ENCODE measurements at places on chromosomes 12 and 14. TPM values are rescaled to one million over a fixed set of nuclear protein-coding genes. Genes with fewer than 3 reads are reported as not detected.
A peak's percentile ranks its signal among the peaks of the same experiment; 100 is the strongest.

DNA sequence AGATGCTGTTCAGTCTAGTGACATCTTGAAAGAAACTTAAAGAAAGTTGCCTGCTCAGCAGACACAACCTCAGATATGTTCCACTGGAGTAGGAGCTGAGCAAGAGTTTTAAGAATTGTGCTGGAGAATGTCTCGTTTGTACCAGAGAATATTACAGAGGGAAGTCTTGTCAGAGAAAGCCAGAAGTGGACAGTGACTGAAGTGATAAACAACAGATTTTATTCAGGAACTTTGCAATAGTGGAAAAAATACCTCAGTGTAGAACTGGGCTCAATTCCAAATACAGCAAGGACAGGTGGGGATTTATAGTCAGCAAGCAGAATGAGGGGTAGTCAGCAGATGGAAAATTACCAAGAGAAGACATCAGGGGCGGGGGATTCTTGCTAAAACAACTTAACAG lies 18.6 kb downstream of the ZDHHC17 start:
- H3K4me1 ChIP-seq: peaks cover 2% of the 10 kb centered on the region
- no peak overlapping the region for H3K4me3 ChIP-seq
- H3K27me3 ChIP-seq: no peaks in the 10 kb centered on the region
- H3K27ac ChIP-seq: no peak overlapping the region
- DNase-seq: no peak

DNA sequence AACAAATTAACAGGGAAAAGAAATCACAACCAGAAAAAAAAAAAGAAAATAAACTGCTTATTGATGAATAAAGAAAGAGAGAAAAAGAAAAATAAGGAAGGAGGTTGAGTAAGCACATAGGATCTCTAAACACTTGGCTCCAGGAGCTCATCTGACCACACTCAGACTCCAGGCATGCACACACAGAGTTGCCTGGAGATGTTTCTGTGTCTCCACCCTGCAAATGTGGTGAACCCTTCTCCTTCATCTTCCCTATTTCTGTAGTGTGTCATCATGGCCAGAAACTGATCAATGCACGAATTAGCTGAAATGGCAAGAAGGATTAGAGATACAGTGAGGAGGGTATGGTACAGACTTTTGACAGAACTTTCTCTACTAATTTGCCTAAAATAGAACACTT lies 20.2 kb downstream of the OR4N2 start:
- no peak for DNase-seq
- H3K4me1 ChIP-seq: no peaks in the 10 kb centered on the region
- H3K4me3 ChIP-seq: no peak overlapping the region
- H3K36me3 ChIP-seq: no peaks in the 10 kb centered on the region

- no peak for DNase-seq
- no peak overlapping the region for H3K27ac ChIP-seq
- no peaks in the 10 kb centered on the region for H3K36me3 ChIP-seq
These were observed 166.9 kb upstream of the LRIG3 start for GRCh38 chr12:59087077-59087673.

- no peak overlapping the region for H3K4me3 ChIP-seq
- H3K36me3 ChIP-seq: no peaks in the 10 kb centered on the region
- no peak overlapping the region for H3K27ac ChIP-seq
- no peak for DNase-seq
- peaks cover 4% of the 10 kb centered on the region for H3K27me3 ChIP-seq
- H3K4me1 ChIP-seq: no peaks in the 10 kb centered on the region
These were observed 618.6 kb downstream of the AACS start for GRCh38 chr12:125683748-125684381.

DNA sequence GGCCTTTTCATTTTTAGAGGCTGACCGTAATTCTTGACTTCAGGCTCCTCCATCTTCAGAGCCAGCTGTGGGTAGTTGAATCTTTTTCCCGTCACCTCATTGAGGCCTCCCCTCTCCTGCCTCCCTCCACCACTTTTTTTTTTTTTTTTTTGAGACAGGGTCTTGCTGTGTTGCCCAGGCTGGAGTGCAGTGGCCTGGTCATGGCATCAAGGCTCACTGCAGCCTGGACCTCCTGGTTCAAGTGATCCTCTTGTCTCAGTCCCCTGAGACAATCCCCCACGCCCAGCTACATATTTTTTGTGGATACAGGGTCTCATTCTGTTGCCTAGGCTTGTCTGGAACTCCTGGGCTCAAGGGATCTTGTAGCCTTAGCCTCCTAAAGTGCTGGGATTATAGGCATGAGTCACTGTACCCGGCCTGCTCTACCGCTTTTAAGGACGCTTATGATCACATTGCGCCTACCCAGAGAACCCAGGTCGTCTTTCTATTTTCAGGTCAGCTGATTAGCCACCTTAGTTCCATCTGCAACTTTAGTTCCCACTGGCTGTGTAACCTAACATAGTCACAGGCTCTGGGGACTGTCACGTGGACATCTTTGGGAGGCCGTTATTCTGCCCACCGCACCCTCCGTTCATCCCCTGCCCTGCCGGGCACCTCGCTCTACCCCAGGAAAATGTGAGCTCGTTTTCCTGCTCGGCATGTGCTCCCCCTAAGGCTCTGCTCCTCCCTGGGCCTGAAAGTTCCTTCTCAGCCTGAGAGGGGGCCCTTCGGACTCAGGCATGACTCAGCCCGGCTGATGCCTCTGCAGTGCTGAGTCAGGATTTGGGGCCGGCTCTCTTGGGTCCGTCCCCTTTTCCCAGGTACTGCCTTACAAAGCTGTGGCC lies 13.4 kb downstream of the TNFAIP2 start:
- no peak overlapping the region for H3K4me3 ChIP-seq
- H3K4me1 ChIP-seq: no peaks in the 10 kb centered on the region
- H3K27ac ChIP-seq: no peak overlapping the region
- no peaks in the 10 kb centered on the region for H3K36me3 ChIP-seq
- peaks cover 20% of the 10 kb centered on the region for H3K27me3 ChIP-seq

GRCh38 chr12:55633151-55633550 lies 3.5 kb upstream of the OR10P1 start:
- no peak for DNase-seq
- no peaks in the 10 kb centered on the region for H3K27me3 ChIP-seq
- H3K27ac ChIP-seq: no peak overlapping the region
- no peaks in the 10 kb centered on the region for H3K36me3 ChIP-seq

GRCh38 chr12:24425601-24425970 lies 476.1 kb upstream of the SOX5 start:
- H3K4me3 ChIP-seq: no peak overlapping the region
- no peak for DNase-seq
- no peak overlapping the region for H3K27ac ChIP-seq

GRCh38 chr12:76644950-76645349 lies 85.4 kb upstream of the OSBPL8 start:
- no peaks in the 10 kb centered on the region for H3K36me3 ChIP-seq
- H3K27me3 ChIP-seq: no peaks in the 10 kb centered on the region
- no peak for DNase-seq

DNA sequence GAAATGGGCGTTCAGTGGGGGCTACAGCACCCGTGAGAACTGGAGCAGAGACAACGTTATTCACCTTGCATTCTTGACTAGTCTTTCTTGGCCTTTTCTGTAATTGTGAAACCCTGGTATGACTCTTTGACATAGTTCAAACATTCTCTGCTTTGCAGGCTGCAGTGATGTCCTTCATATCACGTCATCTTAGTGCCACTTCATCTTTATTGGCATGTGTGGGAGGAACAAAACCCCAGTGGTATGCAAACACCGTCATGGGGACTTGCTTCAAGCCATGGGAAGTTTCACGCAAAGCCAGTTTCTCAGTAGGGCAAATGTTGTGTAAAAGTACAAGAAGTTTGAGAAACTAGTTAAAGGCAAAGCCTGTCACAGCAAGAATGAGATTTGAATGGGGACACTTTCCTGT lies 20.2 kb upstream of the DUSP16 start:
- no peaks in the 10 kb centered on the region for H3K4me1 ChIP-seq
- no peak overlapping the region for H3K4me3 ChIP-seq
- DNase-seq: no peak
- no peak overlapping the region for H3K27ac ChIP-seq

- no peak for DNase-seq
- peaks cover 7% of the 10 kb centered on the region for H3K27me3 ChIP-seq
- H3K36me3 ChIP-seq: no peaks in the 10 kb centered on the region
- H3K4me1 ChIP-seq: no peaks in the 10 kb centered on the region
These were observed 56.2 kb downstream of the APOBEC1 start for GRCh38 chr12:7609495-7609894.

DNA sequence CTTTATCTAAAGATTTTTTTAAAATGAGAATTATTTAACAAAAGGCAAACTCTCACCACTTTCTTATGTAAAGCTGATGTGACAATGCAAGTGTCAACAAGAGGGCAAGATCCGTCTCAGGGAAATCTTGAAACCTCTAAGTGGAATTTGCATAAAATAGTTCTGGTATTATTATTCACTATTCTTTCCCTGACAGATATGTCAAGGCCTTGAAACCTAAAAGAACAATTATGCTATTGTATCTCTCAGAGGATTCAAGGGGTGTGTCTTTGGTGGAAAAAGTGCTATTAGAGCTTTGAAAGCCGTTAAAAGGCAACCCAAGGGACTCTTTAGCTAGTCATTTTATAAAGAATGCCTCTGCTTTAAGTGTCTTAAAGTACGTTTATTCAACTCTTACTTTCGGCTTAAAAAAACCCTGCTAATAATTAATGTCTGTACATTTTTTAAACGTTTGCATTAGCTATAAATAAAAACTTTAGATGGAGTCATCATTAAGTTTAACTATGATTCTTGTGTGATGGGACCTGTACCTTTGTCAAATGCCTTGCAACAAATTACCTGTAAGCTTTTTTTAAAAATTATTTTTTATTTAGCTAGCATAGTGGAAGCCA lies 585.5 kb downstream of the VRK1 start:
- DNase-seq: no peak
- no peak overlapping the region for H3K4me3 ChIP-seq
- no peak overlapping the region for H3K27ac ChIP-seq
- H3K36me3 ChIP-seq: no peaks in the 10 kb centered on the region
- H3K4me1 ChIP-seq: peaks cover 14% of the 10 kb centered on the region
- H3K27me3 ChIP-seq: no peaks in the 10 kb centered on the region

DNA sequence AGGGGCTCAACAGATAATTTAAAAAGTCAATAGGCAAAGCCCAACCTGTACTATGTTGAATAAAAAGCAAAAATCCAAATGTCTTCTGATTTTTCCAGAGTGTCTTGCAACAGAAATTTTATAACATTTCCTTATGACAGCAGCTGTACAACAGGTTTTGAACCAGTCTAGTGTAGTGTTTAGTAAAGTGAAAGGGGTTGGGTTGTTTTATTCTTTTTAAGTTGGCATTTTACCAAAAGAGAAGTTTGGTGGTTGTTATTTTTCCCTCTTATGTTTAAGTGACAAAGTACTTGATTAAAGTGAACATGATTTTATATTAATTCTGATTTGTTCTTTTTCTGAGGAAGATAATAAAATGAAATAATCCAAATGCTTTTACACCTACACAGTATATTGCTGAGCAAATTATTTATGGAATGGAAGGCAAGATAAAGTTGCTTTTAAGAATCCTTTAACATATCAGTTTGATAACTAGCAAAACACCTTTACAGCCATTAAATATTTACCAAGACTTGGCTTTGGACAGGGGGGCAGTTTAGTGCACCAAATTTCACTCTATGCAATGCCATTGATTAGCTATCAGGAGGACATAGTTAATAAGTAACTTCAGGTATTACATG lies 128.9 kb downstream of the FOXA1 start:
- no peaks in the 10 kb centered on the region for H3K4me1 ChIP-seq
- H3K27ac ChIP-seq: no peak overlapping the region
- H3K27me3 ChIP-seq: no peaks in the 10 kb centered on the region
- DNase-seq: no peak
- H3K4me3 ChIP-seq: no peak overlapping the region

DNA sequence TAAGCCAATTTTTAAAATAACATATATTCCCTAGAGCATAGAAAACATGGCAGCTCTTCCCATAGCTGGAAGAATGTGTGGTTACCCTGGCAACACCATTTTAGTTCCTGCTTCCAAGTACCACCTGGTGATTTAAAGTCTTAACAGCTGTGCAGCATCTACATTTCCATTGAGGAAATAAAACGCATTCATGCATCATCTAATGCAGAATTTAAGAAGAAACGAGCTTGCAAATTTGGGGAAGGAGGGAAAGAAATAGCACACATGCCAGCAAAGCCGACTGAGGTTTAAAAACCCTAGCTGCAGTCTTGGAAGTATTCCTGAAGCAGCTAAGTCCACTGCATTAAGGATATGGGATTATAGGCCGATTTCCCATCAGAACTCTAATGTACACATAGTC lies 22.8 kb upstream of the SLC38A2 start:
- H3K4me1 ChIP-seq: peaks cover 1% of the 10 kb centered on the region
- peaks cover 4% of the 10 kb centered on the region for H3K36me3 ChIP-seq
- H3K27me3 ChIP-seq: no peaks in the 10 kb centered on the region
- DNase-seq: no peak
- H3K4me3 ChIP-seq: no peak overlapping the region

DNA sequence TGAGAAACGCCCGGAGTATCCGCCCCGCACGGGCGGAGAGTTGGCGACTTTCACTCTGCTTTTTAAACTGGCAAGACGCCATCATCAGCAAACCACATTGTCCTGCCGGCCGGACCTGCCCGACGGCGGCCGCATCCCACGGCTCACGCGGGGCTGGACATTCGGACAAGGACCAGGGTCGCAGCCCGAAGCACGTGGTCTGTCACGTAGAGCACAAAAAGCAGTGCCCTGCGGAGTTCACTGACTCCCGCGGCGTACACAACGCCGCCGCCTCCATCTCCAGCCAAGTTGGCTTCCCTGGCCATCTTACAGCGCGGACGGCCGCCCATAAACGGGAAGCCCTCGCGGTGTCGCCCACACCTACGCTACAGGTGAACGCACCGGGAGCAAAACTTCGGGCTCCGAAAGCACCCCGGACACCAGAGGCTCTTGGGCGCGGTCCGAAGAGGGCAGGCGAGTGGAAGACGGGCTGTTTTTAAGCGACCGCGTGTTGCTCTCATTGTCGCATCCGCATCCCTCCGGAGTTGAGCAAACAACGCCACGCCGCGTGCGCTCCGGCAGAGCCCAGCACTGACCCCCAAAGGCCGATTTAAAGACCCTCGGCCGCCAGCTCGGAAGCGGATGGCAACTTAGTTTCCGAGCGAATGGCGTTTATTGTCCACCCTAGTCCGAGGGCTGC lies 966 bp downstream of the SINHCAF start:
- peak overlapping the region; percentile 97 for H3K4me3 ChIP-seq
- DNase-seq: peak; percentile 50
- H3K27ac ChIP-seq: peak overlapping the region; percentile 87
- H3K4me1 ChIP-seq: peaks cover 8% of the 10 kb centered on the region

- H3K4me1 ChIP-seq: no peaks in the 10 kb centered on the region
- H3K4me3 ChIP-seq: no peak overlapping the region
- DNase-seq: no peak
- no peak overlapping the region for H3K27ac ChIP-seq
- no peaks in the 10 kb centered on the region for H3K27me3 ChIP-seq
These were observed 476.9 kb downstream of the SLC6A15 start for GRCh38 chr12:84435682-84436081.

GRCh38 chr12:15495746-15496145 lies 173.4 kb downstream of the PTPRO start:
- H3K27me3 ChIP-seq: no peaks in the 10 kb centered on the region
- H3K27ac ChIP-seq: no peak overlapping the region
- no peaks in the 10 kb centered on the region for H3K36me3 ChIP-seq

GRCh38 chr12:69984241-69984640 lies 159.2 kb downstream of the MYRFL start:
- H3K27me3 ChIP-seq: no peaks in the 10 kb centered on the region
- no peak overlapping the region for H3K27ac ChIP-seq
- no peak overlapping the region for H3K4me3 ChIP-seq
- no peaks in the 10 kb centered on the region for H3K36me3 ChIP-seq

The ACSS3 gene
- not detected for total RNA-seq

The GARIN6 gene
- not detected for total RNA-seq

The ELK3 gene
- total RNA-seq: 50.6 TPM

The TTC9 gene
- 14.5 TPM for total RNA-seq

The SLC5A8 gene
- not detected for total RNA-seq

The TMEM233 gene
- total RNA-seq: not detected

The NKX2-1 gene
- total RNA-seq: not detected

The GPD1 gene
- total RNA-seq: 0.86 TPM

Measured in T-cell (primary cell).